ENCODE measurements at places on chromosomes 1 and 21. TPM values are rescaled to one million over a fixed set of nuclear protein-coding genes. Genes with fewer than 3 reads are reported as not detected.

Gene LDLRAD1
- not detected for total RNA-seq

Gene HRNR
- not detected for total RNA-seq

Gene SERPINC1
- total RNA-seq, result not detected

- DNase-seq, result no peak
Observed at GRCh38 chr1:96104506-96104905, 617.1 kb upstream of the PTBP2 start.

DNA sequence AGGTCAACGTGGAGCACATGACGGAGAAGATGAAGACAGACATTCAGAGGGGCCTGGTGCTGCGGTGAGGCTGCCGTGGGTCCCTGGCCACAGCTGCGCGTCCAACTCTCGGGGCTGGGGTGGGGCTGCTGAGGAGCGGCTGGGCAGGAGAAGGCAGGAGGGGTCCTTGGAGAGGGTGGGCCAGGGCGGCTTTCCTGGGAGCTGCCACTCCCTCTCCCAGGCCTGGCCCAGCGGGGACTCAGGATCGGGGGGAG is 14.4 kb downstream of the CFAP410 start:
- DNase-seq, result no peak

GRCh38 chr21:35768187-35768586 is 292.1 kb downstream of the SETD4 start:
- no peak for DNase-seq

GRCh38 chr1:64228167-64228957 is 24.9 kb downstream of the UBE2U start:
- DNase-seq, result peak; percentile 55

All from IMR-90 (cell line).